ENCODE measurements at places on chromosomes 3 and 15.

DNA sequence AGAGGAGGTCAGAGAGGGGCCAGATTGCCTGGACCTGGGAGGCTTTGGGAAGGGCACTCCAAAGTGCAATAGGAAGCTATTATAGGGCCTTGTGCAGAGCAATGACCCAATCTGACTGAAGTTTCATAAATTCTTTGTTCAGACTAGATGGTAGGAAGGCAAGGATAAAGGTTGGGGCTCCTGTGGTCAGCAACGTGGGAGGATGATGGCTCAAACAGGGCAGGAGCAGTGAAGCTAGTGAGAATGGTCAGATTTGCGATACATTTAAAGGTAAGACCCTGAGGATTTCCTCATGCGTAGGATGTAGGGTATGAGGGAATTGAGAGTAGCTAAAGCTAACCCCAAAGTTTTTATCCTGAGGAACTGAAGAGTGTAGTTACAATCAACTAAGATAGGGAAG lies 139.0 kb downstream of the USP13 start:
- DNase-seq: no peak

- peak; percentile 27 for DNase-seq
Measured at GRCh38 chr15:41940441-41940857, 31.9 kb downstream of the EHD4 start.

DNA sequence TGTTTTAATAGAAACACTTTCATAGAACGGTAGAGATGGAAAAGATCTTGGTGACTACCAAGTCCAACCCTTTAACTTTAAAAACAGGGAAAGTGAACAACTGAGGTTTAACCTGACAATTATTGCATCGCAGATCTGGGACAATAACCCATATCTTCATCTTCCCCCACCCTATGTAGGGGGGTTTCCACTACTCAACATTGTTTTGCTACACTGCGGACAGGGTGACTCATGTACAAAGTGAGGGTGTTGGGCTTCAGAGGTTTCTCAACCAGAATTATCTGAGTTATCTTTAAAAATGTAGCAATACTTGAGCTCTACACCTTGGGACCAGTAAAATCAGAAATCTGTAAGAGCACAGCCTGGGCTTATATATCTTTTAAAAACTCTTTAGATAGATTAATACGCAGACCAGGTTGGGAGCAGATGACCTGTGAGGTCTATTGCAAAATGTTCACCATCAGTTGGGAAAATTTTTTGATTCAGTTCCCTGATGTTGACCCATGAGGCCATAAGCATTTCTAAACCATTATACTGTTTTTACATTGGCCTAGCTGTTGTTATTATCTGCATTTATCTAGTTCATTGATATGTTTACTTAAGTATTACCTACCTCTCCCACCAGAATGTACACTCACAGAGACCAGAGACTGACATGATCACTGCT lies 103.6 kb upstream of the ICE2 start:
- DNase-seq: no peak

GRCh38 chr3:161409858-161410257 lies 38.5 kb upstream of the SPTSSB start:
- no peak for DNase-seq

GRCh38 chr3:147618691-147619090 lies 209.5 kb downstream of the ZIC1 start:
- DNase-seq: no peak

DNA sequence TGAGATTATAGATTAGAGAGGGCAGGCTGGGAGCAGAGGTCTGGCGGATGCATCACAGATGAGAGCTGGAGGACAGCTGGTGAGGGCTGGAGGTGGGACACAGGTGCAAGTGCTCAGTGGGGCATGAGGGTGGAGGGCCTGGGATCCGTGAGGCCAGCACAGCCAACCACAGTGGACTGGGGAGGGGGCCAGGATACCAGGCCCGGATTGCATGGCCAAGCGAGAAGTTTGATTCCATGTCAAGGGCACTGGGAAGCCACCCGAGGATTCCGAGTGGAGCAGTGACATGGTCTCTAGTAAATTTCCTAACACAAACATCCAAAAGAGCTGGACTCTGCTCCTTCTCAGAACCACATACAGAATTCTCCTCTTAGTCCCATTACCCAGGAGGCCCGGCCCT lies 44.0 kb upstream of the SLC41A3 start:
- no peak for DNase-seq

GRCh38 chr15:77639431-77639830 lies 6.7 kb upstream of the LINGO1 start:
- no peak for DNase-seq

DNA sequence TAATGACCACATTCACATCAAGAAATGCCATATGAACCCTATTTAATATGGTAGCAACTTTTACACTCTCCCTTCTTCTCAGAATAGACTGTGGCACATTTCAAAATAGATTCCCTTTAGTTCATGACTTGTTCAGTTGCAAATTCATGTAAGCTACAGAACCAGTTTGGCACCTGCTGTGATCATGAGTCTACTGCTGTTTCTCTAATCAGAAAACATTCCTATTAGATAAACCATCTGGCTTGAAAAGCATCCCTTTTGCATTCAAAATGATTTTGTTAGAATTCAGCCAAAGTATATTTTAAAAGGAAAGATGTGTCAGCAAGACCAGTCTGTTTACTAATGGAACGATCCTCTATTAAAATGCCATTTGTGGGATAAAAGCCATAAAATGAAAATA lies 304.4 kb downstream of the BCHE start:
- no peak for DNase-seq

DNA sequence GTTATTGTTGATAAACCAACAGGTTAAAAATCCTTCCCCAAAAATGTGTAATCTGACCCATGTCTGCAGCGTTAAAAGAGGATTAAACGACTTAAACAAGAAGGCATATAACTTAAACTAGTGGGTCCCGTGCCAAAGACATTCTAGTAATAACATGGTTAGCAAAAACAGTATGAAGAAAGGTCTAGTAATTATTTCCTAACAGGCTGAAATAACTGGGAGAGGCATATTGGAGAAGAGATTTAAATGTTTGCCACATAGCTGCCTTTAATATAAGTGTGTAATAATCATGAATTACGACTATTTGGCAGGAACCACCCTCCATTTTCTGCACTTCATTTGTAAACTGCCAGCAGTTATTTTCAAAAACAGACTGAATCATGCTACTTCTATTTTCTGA lies 67.7 kb upstream of the CSPG5 start:
- DNase-seq: no peak

DNA sequence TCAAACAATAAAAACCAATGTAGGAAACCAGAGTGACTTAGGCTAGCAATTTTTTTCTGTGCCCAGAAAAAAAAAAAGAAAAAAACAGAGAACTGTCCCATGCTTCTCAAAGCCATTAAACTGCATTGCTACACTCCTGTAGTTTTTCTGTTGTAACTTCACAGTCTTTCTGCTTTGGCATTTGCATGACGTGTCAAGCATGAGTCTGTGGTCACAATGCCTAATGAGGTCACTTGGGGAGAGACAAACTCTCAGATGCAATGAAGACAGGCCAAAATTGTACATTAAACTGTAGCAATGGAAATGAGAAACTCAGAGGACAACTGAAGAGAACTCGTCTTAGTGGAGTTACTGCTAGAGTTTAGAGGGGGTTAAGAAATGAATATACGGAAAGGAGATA lies 30.8 kb downstream of the CCDC80 start:
- DNase-seq: no peak

DNA sequence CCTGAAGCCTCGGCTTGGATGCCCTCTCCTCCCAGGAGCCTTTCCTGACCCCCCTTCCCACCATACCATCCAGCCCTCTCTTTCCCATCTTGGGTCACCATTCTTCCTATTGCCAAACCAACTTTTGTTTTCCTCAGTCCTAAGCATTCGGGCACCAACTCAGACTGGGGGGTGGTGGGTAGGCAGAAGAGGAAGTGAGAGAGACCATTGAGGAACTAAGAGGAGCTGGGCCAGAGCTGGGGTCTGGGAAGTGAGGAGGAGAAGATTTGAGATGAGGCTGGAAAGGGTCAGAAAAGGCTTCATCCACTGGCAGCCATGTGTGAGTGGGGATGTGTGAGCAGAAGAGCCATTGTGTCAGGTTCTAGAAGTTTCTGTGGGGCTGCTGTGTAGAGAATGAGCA lies 37.7 kb downstream of the TKT start:
- DNase-seq: no peak

DNA sequence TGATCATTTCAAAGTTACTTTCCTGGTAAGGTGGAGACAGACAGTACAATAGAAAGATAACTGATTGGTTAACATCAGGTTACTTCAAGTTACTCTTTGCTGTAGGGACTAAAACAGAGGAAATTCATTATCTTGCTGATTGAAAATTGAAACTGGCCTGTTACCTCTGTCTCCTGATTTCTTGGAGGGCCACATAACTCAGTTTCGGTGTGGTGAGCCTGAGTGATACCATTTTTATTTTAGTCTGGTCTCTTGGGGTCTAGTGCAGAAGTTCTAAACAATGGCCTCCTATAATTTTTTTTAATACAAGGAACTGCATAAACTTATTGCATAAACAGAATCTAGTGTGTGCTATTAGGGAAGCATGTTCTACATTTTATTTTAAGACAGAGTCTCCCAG lies 1.2 kb upstream of the ICE2 start:
- no peak for DNase-seq

DNA sequence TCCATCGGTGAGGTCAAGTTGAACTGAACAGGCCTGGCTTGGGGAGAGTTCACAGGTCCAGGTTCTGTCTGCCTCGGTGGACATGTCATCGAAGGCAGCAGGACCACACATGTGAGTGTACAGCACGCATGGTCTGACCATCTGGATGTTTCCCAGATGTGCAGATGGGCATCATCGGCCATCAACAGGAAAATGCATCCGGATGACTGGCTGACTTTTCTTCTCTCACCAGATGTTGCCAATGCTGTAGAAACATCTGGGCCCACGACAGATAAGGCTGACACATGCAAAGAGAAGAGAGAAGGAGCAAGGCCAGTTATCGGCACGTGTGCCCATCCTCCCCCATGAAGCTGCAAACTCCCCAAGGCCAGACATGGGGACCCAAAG lies 45.1 kb downstream of the NOX5 start:
- no peak for DNase-seq

DNA sequence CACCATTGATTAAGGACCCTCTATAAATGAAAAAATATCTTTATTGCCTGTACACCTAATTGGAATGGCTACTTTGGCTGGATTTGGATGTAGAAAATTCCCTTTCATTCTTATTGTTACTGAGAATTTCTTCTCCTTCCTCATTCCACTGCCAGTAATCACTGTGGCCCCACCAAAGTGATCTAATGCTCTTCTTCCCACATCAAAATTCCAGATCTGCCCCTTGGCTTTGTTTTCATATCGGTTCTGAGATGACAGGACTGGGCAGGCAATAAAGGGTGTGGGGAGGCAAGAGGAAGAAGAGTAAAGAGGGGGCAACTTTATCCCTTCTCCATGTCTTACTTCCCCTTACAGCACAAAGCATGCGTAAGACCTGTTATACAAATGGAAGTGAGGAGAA lies 2.1 kb downstream of the ANKUB1 start:
- no peak for DNase-seq

DNA sequence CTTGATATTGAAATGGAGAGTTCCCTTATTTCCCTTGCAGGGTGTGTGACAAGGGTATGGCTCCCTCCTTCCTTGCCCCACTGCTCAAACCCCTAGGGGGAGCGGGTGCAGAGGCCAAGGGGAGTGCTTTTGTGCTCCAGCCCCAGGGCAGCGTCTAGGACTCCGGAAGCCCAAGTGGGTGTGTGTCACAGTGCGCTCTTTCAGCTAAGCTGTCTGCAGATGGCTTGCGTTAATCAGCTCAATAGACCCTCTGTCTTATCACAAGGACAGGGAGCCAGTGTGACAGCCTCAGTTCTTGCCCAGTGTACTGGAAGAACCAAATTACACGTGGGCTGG lies 523.6 kb upstream of the LMCD1 start:
- no peak for DNase-seq

DNA sequence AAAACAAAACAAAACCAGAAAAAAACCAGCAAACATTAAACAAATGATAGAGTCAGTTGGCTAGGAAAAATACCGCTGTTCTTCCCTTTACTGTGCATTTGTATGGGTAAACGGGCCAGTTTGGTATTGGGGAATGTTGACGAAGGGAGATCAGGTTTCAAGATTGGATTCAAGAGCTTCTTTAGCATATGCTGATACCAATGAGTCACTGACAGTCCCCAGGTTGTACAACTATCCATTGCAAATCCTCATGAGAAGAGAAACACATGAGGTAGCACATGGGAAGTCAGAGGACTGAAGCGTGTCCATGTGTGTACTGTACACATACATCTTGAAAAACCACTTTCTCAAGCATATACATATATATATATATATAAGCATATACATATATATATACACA lies 25.6 kb downstream of the TIGIT start:
- no peak for DNase-seq

DNA sequence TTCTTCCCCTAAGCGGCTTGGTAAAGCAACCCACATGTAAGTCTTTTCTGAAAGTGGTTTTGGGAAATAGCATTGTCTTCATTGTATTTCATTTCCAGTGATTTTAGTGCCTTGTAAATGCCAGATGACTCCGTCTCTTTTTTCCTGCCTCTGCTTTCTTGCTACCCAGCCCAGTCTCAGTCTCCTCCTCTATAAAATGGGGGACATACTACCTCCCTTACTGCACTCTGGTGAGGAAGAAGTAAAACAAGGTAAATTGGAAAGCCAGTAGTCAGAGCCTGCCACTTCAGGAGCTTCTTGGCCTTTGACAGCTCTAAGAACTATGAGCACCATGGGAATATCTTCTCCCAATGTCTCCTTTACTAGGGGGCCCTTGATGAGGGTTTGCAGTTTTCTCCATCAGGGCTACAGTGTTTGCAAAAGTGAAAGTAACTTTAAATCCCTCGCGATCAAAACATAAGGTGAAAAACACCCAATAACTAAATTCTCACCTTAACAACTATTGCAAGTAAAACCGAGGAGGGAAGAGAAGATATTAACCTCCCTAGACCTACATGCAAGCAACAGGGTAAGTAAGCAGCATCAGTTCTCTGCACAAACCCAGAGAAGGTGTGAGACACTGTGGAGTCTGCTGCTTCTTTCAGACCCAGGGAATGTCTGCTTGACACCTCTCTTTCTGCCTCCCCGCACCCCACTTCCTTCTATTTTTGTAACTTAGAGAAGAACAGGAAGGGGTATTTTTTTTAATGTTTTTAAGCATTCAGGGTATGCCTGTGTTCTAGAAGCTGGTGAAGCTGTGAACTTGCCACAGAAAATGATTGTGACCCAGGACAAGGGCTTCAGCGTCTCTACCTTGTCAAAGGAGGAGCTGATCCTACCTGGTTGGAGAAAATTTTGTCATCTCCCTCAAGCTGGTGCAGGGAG lies 159.1 kb upstream of the EOMES start:
- DNase-seq: no peak

- no peak for DNase-seq
Measured at GRCh38 chr3:117102426-117102825, 392.8 kb downstream of the TUSC7 start.

- peak; percentile 10 for DNase-seq
Measured at GRCh38 chr3:12471241-12471640, 13.0 kb upstream of the TSEN2 start.

- DNase-seq: no peak
Measured at GRCh38 chr3:126961791-126962461, 21.0 kb upstream of the PLXNA1 start.

Measured in stimulated activated CD8-positive, alpha-beta memory T cell treated with anti-CD3 and anti-CD28 coated beads, Interleukin-12 subunit alpha, Interleukin-12 subunit beta, amount 100 ng/mL, for 4 hours (primary cell).